Cortex of kidney (tissue), 1 donor: ENCODE measurements at places on chromosomes 4 and X.

- DNase-seq: peak; percentile 17
Observed at GRCh38 chr4:145481164-145481941, at the start of gene SMAD1. Gene SMAD1, plus strand, starts transcription at chr4:145481853. Its CDS starts 32,761 bp downstream, at chr4:145514614.

DNA sequence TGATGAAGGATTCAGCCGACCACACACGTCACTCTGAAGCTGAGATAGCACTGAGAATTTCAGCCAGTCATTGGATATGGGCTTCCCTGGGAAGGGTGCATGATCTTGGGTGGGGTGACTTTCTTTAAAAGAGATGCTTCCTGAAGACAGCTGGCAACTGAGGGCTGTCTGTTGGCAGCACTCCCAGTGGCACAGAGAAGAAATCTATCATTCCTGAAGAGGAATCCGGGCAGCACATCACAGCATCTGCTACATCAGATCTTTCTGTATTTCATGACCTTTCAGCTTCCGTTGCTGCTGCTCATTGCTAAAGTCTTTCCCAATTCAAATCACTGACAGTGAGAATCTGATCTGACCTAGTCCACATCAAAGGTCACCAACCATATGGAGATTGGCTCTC lies 193.8 kb upstream of the RBPJ start:
- no peak for DNase-seq

GRCh38 chr4:87819281-87819919 lies 13.4 kb upstream of the MEPE start:
- no peak for DNase-seq

- no peak for DNase-seq
Observed at GRCh38 chr4:144862210-144862609, 216.3 kb downstream of the HHIP start.

DNA sequence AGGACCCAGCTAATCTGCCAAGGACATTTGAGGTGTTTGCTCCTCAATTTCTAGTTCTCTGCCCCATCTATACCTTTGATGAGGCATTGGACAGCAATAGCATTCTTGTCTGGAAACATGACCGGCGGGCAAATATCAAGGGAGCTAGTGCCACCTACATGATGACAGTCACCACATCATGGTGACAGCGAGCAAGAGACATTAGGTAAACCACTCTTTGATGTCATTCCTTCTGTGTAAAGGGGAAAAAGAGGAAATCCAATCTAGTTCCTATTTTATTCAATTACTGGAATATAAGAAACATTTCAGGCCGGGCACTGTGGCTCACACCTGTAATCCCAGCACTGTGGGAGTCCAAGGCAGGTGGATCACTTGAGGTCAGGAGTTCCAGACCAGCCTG lies 20.7 kb upstream of the IL13RA1 start:
- no peak for DNase-seq

- no peak for DNase-seq
Observed at GRCh38 chr4:101707596-101707995, 82.9 kb upstream of the BANK1 start.

GRCh38 chrX:135973025-135973547 lies 702 bp downstream of the MMGT1 start:
- no peak for DNase-seq

DNA sequence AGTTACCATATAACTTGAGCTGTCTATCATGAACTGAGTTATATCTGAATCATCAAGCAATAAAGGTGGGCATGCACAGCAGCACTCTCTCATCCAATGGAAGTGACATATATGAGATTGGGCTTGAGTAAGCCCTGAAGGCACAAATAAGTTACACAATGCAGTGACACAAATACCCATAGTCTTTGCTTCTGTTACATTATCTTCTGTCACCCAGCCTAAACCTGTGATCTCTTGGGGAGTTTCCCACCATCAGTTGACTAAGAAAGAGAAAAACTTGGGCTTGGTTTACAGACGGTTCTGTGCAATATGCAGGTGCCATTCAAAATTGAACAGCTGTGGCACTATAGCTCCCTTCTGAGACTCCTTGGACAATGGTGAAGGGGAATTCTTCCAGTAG lies 138.8 kb upstream of the IL15 start:
- no peak for DNase-seq

- DNase-seq: no peak
Observed at GRCh38 chr4:153679486-153679885, 4.6 kb upstream of the TLR2 start.

DNA sequence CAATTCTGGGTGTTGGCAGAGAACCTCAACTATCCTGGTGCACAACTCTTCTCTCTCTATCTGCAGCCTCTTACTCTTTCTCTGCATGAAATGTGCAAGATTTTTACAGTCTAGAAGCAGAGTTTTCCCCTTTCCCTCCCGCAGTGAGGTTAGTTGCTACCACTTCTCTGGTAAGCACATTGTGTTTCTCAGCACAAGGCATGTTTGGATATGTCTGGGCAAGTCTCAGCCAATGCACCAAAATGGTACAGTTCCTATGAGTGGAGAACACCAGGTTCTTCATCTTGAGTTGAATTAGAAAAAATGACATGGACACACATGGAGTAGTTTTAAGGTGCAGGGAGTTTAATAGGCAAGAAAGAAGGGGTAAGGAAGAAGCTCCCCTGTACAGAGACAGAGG lies 187.0 kb downstream of the CCNG2 start:
- no peak for DNase-seq

DNA sequence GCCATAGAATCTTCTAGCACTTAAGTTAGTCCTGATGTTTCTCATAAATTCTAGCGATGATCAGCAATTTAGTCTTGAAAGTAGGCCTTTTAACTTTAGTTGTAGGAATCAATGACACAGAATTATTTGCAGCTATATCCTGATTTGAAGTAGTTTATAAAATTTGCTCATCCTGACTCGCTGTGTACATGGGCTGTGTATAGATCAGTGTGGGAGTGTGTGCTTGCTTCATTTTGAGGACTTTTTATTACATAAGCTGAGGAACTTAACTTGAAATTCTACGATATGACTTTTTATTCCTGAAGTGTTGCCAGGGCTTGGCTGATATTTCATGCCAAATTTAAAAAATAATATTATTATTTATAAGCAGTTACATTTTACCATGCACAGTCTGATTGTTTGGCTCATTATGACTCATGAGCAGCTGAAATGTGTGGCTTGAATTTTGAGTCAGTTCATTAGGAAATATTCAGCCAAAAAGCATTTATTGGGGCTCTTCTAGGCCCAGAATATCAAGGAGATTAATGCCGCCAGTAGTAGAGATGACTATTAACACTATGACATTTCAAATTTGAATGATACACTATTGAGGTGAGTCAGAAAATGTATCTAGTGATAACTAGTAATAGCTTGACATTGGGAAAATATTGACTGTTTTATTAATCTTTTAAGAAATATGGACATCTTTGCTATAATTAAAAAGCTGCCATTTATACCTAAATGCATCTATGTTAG lies 128.9 kb upstream of the LIMCH1 start:
- DNase-seq: no peak

GRCh38 chrX:118346258-118347094 lies 570 bp downstream of the WDR44 start:
- DNase-seq: no peak

- no peak for DNase-seq
Observed at GRCh38 chrX:42241421-42241820, 318.1 kb upstream of the CASK start.

GRCh38 chr4:79611026-79611425 lies 203.0 kb upstream of the GK2 start:
- no peak for DNase-seq

DNA sequence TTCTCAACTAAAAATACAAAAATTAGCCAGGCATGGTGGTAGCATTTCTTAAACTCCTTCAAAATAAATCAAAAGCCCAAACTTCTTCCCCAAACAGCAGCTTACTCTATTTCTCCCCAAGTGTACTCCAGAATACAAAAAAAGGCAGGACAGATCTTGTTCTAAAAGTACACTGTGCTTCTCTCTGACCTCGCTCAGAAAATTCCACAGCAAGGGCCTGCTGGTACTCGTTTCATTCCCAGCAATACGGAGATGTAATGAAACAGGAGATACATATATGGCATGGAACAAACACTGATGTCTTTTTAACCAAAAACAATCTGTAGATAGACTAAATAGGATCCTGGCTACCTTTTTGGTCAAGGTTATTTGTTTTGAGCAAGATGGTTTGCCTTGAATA lies 25.2 kb downstream of the MAP7D2 start:
- DNase-seq: no peak

DNA sequence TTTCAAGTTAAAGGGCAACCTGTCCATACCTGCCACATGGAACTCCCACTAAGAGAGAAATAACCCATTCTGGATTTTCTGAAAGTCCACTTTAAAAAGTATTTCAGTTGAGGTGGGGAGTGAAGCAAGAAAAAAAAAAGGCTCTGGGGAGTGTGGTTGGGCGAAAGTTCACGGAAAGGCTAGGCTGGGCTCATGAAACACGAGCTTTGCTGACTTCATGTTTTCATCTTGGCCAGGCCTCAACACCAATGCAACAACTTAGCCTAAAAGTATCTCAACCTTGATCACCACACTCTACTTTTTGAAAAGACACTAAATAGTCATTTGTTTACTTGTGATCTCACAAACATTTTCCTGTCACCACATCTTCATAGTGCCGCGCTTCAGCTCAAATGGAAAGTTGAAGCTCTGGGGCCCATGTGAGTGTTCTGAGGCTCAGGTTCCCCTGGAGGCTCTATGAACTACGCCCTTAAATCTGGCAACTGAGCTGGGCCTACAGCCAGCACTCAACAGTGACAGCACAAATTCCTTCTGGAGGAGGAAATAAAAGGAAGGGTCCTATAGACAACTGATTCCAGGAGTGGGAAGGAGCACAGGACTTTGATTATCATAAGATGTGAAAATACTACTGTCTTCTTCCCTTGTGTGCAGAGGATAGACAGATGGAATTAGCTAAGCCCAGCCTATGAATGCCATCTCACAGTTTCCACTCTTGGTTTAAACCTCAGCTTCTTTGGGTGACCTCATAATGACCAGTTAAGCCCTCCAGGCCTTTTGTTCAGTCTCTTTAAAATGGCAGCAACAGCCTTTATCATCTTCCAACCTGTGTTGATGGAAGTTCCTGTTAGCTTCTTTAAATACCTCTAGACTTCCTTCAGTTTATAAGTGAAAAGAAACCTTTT lies 5.1 kb downstream of the CD40LG start:
- DNase-seq: no peak

DNA sequence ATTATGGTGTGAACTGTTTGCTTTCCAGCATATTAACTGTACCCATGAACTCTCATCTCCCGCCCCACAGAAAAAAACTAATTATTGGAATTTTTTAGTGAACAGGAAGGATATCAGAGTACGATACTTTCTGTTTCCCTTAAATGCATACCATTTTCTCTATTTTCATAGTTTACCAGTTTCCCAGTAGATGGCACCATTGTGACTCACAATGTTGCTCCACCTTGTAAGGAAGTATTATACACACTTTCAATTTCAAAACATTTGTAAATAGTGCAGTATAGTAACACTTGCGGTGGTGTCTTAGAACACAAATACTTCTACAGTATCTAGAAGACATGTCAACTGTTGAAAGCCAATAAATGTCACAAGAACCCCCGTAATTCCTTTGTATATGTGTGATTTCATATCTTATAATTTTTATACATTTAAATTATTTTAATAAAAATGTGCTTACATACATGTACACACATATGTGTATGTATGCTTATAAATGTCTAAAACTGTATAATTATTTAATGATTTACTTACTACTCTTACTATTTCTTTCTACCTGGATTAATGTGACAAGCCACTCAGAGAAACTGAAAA lies 167.3 kb downstream of the SLIT2 start:
- DNase-seq: no peak

DNA sequence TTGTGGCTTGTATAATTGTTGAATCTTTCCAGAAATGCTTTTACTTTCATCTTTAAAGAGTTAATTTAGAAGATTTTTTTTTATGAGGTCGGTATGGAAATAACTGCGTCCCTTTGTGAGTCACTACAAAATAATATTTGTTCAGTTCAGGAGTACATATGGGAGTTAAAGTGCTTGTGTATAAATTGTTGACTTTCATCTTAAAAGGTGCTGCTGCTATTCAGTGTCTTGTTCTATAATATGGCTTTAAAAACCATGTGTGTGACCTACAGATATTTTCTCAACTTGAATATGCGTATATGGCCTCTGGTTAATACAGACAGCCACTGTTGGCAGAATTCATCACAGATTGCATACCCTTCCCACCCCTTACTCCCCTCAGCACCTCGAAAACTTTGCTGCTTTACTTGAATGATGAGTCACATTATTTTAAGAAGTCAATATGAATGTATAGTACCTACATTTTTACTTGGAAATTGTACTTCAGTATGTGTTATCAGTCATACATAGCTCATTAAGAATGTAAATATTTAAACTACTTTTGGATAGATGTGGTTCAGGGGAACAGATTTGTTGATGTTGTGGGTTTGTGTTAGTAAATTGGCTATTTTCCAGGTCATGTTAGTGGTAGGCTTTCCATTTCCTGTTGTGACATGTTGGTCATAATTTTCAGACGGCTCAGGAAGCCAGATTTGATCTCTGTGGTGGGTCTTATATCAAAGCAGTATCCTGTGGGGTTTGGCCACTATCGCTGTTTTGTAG lies 1.5 kb downstream of the CLCN3 start:
- DNase-seq: no peak

GRCh38 chrX:43860646-43861370 lies 21.4 kb downstream of the MAOB start:
- no peak for DNase-seq

GRCh38 chrX:118682258-118683014 lies 45.0 kb upstream of the IL13RA1 start:
- DNase-seq: no peak

DNA sequence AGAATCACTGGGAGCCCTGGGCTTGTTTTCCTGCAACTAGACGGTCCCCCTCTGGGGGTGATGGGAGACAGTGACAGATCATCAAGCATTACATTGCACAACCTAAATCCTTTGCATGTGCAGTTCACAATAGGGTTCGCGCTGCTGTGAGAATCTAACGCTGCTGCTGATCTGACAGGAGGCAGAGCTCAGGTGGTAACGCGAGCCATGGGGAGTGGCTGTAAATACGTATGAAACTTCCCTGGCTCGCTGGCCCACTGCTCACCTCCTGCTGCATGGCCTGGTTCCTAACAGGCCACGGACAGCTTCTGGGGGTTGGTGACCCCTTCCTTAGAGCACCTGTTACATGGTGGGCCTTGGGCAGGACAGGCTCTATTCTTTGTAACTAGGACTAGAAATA lies 10.4 kb downstream of the PAQR3 start:
- no peak for DNase-seq

DNA sequence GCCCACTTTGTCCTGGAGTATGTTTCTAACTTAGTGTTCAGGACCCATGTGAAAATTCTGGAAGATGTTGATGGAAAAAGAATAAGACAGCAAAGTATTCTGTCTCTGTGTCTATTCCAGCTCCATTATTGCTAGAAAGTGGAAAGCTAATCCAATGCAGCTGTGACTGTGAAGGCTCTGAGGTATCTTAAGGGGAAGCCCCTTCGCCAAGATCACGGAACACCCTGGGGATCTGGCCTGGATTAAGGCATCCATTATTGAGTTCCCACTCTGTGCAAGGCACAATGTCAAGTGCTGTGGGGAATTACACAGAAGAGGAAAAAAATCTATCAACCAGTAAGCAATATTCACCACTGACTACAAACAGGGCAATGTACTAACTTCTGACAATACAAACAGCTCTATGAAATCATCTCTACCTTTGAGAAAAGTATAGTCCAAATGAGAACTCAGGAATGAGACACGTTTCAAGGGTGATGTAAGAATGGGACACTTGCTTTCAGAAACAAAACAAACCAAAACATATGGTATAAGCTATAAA lies 222.1 kb downstream of the LDB2 start:
- no peak for DNase-seq

- DNase-seq: no peak
Observed at GRCh38 chrX:590693-591404, 39.7 kb upstream of the SHOX start.

- DNase-seq: no peak
Observed at GRCh38 chr4:45350438-45350837, 624.1 kb upstream of the GNPDA2 start.
